ENCODE measurements at places on chromosomes 2 and 18.

GRCh38 chr2:236205867-236206645, 37.9 kb upstream of the GBX2 start:
- DNase-seq = no peak

DNA sequence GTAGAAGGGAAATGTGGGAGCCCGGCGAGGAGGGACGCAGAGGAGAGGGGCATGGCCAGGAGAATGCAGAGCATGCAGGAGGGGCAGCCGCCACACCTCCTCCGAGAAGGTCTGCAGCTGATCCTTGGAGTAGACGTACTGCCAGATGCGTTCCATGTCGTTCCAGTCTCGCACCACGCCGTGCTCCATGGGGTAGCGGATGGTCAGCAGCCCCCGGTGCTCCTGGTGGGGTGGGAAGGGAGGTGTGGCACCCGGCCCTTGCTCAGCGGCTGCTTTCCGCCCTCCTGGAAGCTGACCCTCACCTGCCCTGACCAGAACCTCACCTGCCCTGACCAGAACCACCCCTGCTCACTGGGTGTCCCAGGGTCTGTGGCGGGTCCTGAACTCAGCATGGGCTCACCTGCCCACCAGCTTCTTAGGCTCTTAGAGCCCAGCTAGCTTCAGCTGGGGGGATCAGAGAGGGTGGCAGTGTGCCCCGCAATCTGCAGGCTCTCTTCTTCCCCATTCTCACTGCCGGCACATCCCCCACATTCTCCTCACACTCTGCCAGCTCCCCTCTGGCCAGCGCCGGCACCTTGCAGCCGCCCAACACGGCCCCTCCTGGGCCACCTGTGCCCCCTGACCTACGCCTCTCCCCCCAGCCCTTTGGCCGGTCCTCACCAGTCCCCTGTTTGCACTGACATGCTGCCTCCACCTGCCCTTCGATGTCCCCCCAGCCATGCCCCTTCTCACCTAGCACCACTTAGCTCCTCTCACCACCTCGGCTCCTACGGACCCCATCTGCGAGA, 4.4 kb downstream of the ACTR1B start:
- no peak for DNase-seq

- no peak for DNase-seq
Measured at GRCh38 chr2:236862526-236862925, 223.2 kb upstream of the COPS8 start.

DNA sequence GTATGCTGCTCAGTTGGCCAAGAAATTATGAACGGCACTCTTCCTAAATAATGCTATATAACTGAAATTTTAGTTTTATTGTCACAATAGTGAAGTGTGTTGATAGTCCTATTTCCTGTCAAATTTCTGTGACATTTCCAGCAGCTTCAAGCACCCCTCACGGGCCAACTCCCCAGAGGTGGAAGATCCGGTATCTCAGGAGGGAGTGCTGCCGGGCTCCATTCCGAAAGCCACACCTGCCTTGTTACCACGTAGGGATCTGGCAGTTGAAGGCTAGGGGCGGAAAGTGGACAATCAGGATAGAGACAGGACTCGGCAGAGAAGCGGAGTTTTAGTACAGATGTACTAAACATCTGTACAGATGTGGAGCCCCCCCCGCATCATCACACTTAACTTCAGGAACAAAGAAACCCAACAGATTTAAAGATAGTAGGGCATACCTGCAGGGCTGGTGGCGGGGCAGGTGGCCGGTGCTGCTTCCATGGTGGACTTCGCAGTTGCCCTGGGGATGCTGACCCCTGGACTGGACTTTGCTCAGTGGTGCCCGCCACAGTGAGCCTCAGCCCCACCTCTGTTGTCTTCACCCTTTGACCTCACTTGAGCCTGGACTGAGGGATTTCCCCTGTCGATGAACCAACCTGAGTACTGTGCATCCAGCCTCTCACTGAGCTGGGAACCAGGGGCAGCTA, 22.3 kb downstream of the ASAP2 start:
- no peak for DNase-seq

DNA sequence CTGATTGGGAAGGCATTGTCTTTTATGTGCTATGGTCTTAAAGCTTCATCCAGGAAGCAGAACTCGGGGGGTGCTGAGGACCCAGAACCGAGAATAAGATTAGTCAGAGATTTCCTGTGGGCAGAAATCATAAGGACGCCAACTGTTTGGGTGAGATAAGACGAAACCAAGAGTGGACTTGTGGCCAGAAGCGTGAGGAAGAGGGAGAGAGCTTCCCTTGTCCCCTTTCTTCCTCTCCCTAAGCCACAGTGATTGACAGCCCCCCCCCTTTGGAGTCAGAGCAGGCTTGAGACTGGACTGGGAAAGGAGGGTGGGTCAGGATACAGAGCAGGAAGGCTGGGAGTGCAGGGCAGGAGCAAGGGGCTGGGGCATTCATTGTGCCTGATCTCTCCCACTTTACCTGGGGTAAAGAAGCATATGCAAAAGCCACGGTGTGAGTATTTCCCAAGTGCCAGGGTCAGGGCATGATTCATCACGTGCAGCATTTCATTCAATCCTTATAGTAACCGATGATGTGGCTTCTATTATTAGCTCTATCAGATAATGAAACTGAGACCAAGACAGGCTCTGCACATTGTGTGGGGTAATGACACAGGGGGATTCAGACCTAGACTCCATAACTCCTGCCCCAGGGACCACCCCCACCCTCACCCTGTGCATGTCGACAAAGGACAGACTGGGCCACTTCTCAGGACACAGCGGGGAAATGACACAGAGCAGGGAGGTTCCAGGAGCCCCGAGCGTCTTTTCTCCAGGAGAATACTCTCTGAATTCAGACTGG, 3.0 kb upstream of the IL1RN start:
- DNase-seq = no peak

DNA sequence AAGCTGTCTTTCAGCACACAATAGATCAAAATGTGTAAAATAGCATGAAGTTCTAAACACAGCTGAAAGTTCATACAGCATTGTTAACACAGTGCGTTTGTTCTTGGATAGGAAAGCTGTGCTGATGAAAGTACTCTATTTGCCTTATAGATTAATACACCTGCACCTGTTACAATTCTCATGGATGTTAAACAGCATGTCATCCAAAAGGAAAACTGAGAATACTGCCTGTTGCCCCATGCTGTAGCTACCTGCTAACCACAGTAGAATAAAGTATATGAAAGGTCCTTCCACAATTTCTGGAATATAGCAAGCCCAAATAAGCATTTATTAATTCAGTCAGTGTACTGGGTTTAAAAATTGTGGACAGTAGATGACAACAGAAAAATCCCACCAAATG, 166.7 kb upstream of the DTNA start:
- peak; percentile 8 for DNase-seq

- DNase-seq = no peak
Measured at GRCh38 chr2:71938108-71938507, 209.6 kb downstream of the CYP26B1 start.

DNA sequence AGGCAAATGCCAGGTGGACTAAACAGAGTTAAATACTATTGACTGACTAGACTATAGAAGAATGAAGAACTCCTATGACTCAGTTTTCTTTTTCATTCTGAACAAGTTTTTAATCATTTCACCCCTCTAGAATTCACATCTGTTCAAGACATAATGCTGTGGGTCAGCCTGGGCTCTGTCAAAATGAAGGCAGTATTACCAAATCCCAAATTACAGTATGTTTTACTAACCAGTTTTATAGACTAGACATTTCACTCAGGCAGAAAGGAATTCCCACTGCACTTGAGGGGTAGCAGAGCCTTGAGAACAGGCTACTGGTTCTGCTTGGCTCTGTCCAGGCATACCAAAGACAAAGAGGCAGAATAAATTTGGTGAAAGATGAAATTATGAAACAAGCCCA, 511.7 kb downstream of the EPHA4 start:
- no peak for DNase-seq

GRCh38 chr2:161586517-161587167, 37.6 kb upstream of the SLC4A10 start:
- no peak for DNase-seq

DNA sequence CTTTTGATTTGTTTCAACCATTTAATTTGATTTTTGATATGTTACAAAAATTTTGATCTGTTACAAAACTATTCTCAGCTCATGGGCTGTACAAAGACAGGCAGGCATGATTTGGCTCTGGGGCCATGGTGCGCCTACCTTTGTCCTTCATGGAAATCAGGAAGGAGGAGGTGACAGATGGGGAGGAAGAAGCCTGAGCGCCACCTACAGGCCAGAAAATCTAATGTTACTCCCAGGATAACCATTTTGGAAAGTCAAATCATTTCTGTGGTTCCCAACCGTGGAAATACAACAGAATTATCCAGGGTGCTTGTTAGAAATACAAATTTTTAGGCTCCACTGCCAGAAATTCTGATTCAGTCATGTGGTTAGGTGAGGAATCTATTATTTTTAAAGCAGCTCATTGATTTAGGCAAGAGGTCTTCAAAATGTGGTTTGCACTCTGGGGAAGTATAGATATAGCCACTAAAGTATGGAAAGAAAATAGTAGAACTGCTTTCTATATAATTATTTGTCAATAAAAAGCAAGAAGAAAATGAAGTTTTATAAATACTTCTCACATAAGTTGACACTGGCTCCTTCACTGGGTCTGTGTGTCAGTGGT, 93.9 kb downstream of the EVA1A start:
- DNase-seq = no peak

DNA sequence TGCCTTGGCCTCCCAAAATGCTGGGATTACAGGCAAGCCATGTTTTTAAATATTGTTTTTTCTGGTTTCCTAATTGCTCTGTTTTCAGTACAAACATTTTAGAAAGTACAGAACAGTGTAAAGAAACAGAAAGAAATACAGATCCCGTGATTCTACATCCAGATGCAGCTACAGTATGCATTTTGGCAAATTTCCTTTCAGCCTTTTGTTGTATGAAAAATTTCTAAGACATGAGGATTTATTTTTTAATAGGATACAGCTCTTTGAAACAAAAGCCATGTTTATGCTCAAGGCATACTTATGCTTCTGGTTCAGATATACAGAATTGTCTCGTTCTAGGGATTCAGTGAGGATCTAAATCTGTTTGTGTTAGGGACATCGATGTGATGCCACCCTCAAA, 109.5 kb downstream of the MAP2 start:
- no peak for DNase-seq

GRCh38 chr2:234388591-234388990, 108.3 kb downstream of the ARL4C start:
- DNase-seq = no peak

GRCh38 chr2:48620604-48621003, 2.9 kb downstream of the GTF2A1L start:
- no peak for DNase-seq

DNA sequence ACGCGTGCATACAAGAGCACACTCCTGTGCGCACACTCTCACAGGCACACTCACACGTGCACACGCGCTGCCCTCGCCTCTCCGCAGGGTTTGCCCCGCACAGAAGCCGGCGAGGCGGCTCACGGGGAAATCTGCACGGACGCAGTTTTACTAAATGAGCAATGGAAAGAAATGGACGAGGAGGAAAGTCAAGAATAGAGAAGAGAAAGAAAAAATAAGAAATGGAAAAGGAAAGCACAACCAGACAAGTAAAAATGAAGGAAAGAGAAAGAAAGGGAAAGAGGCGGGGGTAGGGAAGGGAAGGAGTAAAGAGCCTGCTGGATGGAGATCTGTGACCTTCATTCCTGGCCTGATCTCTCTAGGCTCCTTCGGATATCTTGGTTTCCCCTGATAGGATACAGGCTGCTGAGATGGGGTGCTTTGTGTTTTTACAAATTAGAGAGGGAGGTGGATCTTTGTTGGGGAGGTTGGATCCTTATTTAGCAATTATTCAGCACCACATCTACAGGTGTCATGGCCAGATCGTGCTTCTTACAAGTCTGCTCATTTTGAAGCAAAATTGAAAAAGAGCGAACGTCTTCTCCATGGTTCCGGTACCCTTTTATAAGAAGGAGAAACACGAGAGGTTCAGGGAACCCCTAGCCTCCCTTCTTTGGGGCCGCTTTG, 693 bp upstream of the LRP2 start:
- DNase-seq = no peak

- DNase-seq = no peak
Measured at GRCh38 chr2:70922235-70923234, 13.2 kb upstream of the ATP6V1B1 start.

DNA sequence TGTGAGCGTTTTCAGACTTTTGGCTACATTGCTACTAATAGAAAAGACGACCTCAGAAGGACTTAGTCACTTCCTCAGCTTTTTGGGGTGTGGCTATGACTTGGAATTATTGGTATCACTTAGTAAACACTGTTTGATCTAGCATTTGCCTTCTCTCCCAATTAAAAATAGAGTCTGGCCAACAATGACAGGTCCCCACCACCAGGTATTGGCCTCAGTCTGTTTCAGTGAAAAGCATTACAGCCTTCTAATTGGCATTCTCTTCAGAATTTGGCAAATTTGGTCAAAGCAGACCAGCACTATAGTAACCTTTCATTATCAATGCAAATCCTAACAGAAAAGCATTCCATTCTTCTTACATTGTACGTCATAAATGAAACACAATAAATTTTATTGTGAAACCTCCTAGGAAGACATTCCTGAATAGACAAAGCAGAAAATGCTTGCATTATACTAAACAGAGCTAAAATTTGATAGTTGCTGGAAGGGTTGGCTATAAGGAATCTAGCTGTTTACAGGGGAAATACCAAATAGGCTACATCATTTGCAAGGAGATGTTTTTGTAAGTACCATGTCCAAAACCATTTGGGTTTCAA, 613.9 kb downstream of the IRS1 start:
- no peak for DNase-seq

GRCh38 chr2:73141896-73142295, 29.1 kb upstream of the RAB11FIP5 start:
- DNase-seq = no peak

DNA sequence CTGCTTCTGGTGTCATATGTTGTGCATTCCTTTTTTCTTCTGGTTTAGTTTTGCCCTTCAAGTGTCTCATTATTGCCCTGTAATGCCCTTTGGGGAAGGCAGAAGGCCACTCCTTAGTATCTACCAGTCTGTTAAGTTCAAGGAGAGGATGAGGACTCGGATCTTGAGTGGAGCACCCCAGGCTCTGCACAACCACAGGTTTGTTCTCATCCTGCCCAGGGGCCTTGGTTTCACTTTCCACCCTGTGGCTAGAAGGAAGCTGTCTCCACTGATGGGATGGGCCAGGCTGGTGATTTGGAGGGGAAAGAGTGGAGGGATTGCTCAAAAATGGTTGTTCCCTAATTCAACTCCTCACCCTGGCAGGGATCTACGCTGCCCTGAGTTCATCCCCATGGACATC, 30.2 kb upstream of the RAB11FIP5 start:
- no peak for DNase-seq

DNA sequence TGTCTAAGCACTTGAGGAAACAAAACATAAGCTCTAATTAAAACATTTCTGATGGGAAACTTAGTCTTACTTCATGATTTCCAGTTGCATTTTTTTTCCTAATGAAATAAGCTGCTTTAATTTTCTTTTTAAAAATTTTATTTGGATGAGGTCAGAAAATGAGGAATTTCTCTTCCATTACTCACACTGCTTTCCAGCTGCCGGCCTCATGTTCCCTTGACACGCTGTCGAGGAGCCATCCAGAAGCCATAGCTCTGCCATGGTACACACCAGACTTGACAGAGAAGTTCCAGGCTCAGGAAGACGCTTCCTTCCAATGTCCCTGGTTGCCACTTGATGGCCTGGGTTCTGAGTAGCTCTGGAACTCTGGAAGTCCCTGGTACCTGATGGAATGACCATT, 12.1 kb upstream of the MAPRE2 start:
- DNase-seq = no peak

GRCh38 chr18:78517973-78518372, 461.6 kb upstream of the SALL3 start:
- DNase-seq = no peak

GRCh38 chr2:55431982-55432627, 12.4 kb upstream of the CCDC88A start:
- DNase-seq = no peak

GRCh38 chr2:207012461-207012860, 73.1 kb downstream of the CPO start:
- DNase-seq = no peak
